ENCODE measurements at places on chromosomes 2 and 18.

DNA sequence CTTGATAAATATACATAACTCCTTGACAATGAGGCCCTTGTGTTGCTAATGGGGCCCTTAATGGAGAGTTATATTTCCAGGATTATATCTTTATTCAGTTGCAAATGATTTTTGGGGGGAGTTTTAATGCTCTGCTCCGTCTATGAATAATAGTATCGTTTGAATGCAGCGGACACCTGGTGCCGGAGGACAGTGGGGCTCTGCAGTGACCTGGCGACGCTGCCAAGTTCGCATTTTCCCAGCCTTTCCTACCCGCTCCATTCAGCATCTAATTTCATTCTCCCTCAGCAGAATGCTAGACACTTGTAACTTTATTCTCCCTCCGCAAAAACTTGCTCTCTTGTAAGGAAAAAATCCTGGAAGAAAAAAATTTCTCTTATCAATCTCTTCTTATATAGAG, 257.6 kb upstream of the SALL3 start:
- no peak for DNase-seq

- DNase-seq = no peak
Measured at GRCh38 chr2:28809927-28810326, 707 bp upstream of the SPDYA start.

DNA sequence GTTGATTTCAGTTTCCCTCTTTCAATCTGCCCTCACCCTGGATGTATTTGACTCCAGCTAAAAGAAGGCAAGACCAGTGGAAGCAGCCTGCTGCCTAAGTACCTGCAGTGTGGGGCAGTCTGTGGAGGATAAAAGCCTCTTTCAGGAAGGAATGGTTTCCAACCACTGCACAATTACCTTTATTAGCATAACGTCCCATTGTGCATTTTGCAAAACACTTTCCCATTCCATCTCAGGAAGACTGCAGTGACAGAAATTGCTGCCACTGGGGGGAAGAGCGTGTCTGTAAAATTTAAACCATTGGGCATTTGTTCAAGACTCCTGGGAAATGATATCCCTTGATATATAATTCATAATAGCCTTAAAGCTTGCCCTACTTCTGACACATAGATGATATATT, 26.2 kb downstream of the CYRIA start:
- DNase-seq = no peak

GRCh38 chr2:11124760-11125068, 30.6 kb upstream of the SLC66A3 start:
- no peak for DNase-seq

- DNase-seq = no peak
Measured at GRCh38 chr18:12085786-12086185, 7.9 kb upstream of the ANKRD62 start.

GRCh38 chr2:190488516-190489233, 45.8 kb downstream of the NEMP2 start:
- DNase-seq = no peak

DNA sequence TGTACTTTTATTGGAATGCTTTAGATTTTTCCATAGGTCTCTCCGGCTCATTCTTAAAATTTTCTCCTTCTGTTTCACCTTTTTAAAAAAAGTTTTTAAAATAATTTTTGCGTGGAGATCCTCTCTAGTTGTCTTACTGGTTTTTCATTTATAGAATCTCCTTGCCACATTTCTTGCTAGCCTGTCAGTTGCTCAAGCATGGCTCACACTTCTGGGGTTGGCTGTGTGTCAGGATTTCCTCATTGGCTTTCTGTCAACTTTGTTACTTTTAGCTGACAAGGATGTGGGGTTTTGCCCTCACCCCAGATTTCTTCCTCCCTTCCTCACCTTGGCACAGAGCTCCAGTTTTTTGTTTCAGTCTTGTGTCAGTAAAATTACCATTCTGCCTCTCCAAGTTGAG, 124.6 kb downstream of the ZNF407 start:
- DNase-seq = no peak

DNA sequence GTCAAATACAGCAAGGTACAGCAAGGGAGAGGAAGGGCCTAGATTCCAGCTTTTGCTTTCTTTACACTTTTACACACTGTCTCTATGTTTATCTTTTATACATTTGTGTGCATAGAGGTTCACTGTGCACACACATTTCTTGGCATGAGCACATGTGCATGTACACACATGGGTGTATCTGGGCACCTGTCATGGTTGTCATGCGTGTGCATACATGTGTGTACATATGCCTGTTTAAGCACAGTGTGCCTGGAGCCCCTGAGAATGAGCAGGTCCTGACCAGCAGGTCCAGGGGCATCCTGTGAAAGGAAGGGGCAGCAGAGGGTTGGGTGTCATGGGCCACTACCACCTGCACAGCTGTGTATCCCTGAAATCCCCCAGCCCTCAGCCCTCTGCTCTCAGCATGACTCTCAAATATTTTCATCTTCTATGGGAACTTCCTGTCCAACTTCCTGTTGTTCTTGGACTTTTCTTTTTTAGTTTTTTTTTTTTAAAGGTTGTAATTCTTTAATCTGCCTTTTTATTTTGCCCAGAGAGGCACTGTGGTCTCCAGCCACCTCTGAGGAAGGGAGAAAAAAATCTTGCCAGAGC, 97.0 kb upstream of the EPAS1 start:
- DNase-seq = no peak

DNA sequence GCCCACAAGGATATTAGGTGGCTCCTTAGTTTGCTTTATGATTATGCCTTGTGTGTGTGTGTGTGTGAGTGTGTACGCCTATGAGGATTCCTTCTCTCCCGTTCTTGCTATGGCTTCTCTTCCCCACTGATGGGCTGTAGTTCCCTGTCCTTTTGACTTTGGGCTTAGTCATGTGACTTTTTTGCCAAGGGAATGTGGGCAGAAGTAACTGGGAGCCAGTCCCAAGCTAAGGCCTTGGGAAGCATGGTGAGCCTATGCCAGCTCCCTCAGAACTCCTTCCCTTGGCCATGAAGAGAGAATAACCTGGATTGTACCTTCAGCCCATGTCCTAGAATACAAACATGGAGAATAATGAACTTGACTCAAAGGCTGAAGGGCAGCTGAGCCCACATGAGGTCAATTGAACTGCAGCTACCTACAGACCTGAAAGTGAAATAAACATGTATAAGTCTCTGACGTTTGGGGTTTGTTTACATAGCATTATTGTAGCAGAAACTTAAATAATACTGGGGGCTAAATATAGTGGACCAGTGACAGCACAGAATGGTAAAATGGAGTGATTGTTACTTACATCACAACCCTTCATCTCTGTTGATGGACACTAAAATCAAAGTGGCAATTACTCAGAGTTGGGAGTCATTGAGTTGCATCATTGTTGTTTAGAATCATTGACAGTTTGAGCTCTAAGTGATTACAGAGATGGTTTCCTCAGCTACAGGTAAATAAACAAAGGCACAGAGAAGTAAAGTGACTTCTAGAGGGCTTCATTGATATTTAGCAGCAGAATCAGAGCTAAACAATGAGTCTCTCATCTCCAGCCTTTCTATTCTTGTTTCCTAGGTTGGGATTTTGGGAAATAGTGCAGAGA, 15.3 kb upstream of the IL36G start:
- no peak for DNase-seq

DNA sequence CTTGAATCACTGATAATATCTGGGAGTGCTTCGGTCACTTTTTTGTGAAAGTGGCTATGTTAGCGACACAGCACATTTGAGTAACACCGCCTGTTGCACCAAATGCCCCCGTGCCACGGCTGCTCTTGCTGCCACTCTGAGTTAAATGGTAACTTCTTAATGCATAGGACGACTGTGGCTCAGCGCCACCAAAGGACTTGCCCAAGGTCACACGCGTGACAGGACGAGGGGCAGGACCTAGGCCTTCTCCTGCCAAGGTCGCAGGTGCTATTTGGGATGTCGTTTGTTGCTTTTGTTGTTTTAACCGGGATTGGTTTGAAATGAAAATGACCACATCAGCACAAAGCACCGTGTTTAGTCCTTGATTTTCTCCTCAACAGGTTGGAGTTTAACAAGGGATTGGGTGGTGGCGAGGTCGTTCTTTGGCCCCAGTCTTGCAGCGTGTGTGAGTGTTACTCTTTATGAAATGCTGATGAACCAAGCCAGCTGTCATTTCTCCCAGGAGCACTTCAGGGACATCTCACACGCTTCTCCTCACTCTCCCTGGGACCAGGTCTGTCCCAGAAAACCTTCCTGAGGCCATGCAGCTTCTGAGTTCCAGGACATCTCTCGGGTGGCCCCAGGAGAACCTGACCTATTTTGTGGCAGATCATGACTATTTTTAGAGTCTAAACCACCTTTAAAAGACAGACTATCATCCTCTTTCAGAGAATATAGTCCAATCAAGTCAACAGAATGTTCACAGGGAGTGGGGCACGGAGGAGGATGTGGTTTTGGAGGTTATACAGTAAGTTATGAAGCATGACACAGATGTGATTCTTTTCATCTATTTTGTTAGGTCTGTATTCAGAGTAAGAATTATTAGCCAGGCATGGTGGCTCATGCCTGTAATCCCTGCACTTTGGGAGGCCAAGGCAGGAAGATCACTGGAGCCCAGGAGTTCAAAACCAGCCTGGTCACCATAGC, 49.9 kb downstream of the MTCL1 start:
- DNase-seq = no peak

GRCh38 chr18:28177828-28178635, 1.1 kb upstream of the CDH2 start:
- no peak for DNase-seq

DNA sequence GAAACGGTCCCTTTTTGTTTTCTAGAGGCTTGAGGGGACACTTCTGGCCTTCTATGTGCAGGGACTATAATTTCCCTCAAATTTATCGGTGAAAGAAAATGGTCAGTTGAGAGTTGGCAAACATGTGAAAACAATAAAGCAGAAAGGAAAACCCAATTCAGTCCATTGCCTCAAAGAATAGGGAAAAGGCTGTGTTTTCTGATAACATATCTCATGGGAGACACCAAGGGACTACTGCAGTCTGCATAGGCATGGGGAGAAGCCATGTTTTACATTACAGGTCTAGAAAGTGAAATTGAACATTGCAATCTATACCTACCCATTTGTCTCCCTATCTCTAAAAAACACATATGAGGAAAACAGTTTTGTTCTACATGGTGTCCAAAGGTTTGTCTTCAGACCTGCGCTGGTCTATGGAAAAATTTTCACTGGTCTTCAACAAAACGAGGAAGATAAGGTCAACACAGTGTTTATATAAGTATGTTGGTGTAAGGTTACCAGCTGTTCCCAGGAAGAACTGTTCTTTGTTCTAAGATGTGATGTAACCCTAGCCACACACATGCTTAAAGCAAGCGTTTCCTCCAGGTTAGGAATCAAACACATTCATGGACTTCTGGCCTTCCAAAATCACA, 179.7 kb downstream of the MREG start:
- no peak for DNase-seq

DNA sequence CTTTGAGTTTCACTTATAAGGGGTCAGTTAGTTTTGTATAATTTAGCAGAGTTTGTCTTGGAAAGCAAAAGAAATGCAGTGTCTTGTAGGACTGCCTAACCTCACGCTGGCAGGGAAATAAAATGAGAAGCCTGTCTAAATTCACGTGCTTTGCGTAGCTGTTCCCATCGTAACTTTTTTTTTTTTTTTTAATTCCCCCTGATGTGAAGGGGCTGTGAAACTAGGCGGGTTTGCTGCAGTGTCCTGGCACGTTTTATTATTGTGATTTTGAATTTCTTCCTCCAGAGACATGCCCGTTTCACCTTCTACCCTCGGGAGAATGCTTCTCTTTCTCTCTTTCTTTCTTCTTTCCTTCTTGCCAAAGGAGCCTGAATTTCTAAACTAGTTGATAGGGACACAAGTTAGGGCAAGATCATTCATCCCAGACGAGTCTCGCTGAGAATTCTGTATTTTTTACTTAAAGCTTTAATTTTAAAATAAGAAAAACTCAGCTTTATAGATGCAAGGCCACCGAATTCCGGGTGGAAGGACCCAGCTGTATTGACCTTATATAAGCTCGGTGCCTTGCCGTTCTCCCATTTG, 2.3 kb downstream of the MEIS1 start:
- DNase-seq = no peak

DNA sequence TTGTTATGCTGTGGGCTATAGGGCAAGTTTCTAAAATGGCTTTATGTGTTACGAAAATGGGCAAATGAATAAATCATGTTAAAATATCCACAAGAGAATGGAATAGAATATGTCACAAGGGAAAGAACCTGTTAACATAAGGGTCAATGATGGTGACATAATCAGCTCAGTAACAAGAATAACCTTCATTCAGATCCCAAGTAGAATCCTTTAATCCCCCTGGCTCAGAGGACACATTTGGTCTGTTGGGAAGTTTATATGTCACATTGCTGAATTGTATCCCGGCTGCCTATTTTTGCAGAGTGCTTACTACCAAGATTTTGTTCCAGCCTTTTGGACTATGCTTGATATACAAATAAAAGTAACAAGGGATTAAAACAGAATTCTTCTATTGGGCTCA, 13.1 kb upstream of the LGALSL start:
- DNase-seq = no peak

DNA sequence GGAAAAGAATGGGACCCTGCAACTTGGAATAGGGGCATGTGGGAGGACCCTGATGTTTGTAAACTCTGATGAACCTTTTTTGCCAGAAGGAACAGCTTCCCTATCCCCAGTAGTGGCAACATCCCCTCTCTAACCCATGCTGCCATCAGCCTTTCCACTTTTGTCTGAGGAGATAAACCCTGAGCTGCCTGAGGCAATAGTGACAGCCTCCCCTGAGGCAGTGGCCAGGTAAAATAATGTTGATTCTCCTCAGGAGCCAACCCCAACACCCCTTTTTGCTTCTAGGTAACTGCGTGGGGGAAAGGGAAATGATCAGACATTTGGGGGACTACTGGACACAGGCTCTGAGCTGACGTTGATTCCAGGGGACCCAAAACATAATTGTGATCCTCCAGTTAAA, 106.8 kb upstream of the NPAS2 start:
- no peak for DNase-seq

- no peak for DNase-seq
Measured at GRCh38 chr2:56416500-56417176, 232.8 kb downstream of the CCDC85A start.

DNA sequence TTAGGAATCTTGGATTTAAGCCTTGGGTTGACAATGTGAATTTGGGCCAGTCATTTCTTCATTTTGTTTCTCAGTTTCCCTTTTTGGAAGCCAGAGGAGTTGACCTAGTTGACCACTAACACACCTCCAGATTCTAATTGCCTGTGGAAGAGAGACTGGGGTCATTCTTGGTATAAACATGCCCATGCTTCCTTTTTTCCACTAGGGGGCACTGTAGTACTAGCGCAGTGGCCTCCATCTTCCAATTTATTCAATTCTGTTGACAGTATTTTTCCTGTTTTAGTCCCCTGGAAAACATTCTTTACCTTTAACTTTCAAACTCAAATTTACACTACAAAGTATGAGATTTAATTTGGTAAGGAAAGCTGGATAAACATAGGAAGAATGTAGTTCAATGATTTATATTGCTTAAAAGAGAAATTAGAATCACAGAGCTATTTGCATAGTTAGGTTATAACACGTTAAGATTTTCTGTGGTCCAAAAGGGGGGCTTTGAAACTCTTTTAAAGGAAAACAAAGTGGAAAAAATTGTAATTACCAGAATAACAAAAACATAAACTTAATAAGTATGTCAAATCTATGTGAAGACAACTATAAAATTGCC, 57.5 kb upstream of the AGPS start:
- no peak for DNase-seq

All from GM12891 (cell line).